ENCODE measurements at places on chromosomes 12 and 14. TPM values are rescaled to one million over a fixed set of nuclear protein-coding genes. Genes with fewer than 3 reads are reported as not detected.
A peak's percentile ranks its signal among the peaks of the same experiment; 100 is the strongest.

- no peak for DNase-seq
- H3K27me3 ChIP-seq, result peaks cover 3% of the 10 kb centered on the region
- H3K4me1 ChIP-seq, result no peaks in the 10 kb centered on the region
- no peaks in the 10 kb centered on the region for H3K36me3 ChIP-seq
- H3K4me3 ChIP-seq, result no peak overlapping the region
Measured at GRCh38 chr12:53241623-53242412, 9.8 kb upstream of the RARG start.

GRCh38 chr12:91629440-91629839 lies 446.8 kb upstream of the DCN start:
- DNase-seq, result no peak
- H3K4me3 ChIP-seq, result no peak overlapping the region
- H3K36me3 ChIP-seq, result no peaks in the 10 kb centered on the region
- H3K27me3 ChIP-seq, result no peaks in the 10 kb centered on the region
- no peak overlapping the region for H3K27ac ChIP-seq

DNA sequence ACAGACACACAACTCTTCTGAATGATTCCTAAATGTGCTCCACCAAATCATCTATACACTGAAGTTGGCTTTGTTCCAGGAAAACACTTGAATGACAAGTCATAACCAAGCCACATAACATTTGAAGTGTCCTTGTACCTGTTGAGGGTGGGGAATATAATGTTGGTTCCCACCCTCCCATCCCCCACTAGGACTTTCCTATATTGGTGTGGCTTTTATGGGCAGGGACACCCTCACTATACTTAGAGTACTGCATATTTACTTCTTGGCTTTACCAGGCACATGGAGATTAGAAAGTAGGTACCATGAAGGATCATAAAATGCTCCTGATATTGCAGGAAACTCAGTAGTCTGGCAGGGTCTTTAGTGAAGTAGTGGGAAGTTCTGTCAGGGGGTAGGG lies 9.7 kb upstream of the BHLHE41 start:
- DNase-seq, result no peak
- no peaks in the 10 kb centered on the region for H3K27me3 ChIP-seq
- no peak overlapping the region for H3K4me3 ChIP-seq
- no peaks in the 10 kb centered on the region for H3K4me1 ChIP-seq

GRCh38 chr12:4148418-4149056 lies 125.0 kb upstream of the CCND2 start:
- H3K27me3 ChIP-seq, result peaks cover 24% of the 10 kb centered on the region
- H3K27ac ChIP-seq, result no peak overlapping the region
- no peak overlapping the region for H3K4me3 ChIP-seq
- no peaks in the 10 kb centered on the region for H3K36me3 ChIP-seq
- no peak for DNase-seq

- H3K27ac ChIP-seq, result no peak overlapping the region
- no peak overlapping the region for H3K4me3 ChIP-seq
- DNase-seq, result no peak
Measured at GRCh38 chr12:62003226-62003625, 257.0 kb upstream of the USP15 start.

- peaks cover 60% of the 10 kb centered on the region for H3K27me3 ChIP-seq
- no peak overlapping the region for H3K27ac ChIP-seq
- no peaks in the 10 kb centered on the region for H3K4me1 ChIP-seq
- no peak overlapping the region for H3K4me3 ChIP-seq
- DNase-seq, result no peak
- no peaks in the 10 kb centered on the region for H3K36me3 ChIP-seq
Measured at GRCh38 chr12:98126637-98127335, 388.6 kb upstream of the TMPO start.

ACSM4 gene
- total RNA-seq, result not detected

- no peak for DNase-seq
- H3K27me3 ChIP-seq, result no peaks in the 10 kb centered on the region
- no peaks in the 10 kb centered on the region for H3K36me3 ChIP-seq
- H3K4me1 ChIP-seq, result peaks cover 7% of the 10 kb centered on the region
Measured at GRCh38 chr12:89244536-89244935, 107.8 kb downstream of the DUSP6 start.

CLEC6A gene
- not detected for total RNA-seq

STRAP gene
- 156 TPM for total RNA-seq

SOAT2 gene
- 0.17 TPM for total RNA-seq

DNA sequence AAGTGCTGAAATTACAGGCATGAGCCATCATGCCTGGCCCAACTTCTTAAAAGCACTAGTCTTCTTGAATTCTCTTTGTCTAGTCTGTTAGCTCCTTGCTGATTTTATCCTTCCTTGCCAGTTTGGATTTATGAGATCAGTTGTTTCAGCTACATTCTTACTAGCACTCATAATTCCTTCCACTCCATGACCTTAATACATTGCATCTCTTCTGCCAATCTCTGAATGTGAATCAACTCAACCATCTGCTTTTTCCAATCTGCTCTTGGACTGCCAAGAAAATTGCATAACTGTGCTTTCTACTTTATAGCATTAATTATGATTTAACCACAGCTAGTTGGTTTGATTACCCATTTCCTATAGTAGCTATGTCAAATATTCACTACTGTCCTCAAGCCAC lies 14.9 kb upstream of the HEATR5A start:
- DNase-seq, result no peak
- no peaks in the 10 kb centered on the region for H3K4me1 ChIP-seq
- H3K27me3 ChIP-seq, result no peaks in the 10 kb centered on the region

GRCh38 chr12:95105540-95105939 lies 32.1 kb upstream of the NR2C1 start:
- H3K27me3 ChIP-seq, result no peaks in the 10 kb centered on the region
- no peak overlapping the region for H3K27ac ChIP-seq
- H3K4me1 ChIP-seq, result peaks cover 45% of the 10 kb centered on the region
- DNase-seq, result no peak

SERPINA1 gene
- 9.1 TPM for total RNA-seq

SLC6A13 gene
- 0.39 TPM for total RNA-seq

GRCh38 chr12:47080725-47081502 lies 1.2 kb upstream of the AMIGO2 start:
- no peak for DNase-seq
- H3K27me3 ChIP-seq, result no peaks in the 10 kb centered on the region
- H3K4me1 ChIP-seq, result peaks cover 53% of the 10 kb centered on the region
- peak overlapping the region; percentile 58 for H3K4me3 ChIP-seq
- no peak overlapping the region for H3K27ac ChIP-seq

GRCh38 chr12:90916516-90916915 lies 38.5 kb downstream of the CCER1 start:
- no peaks in the 10 kb centered on the region for H3K36me3 ChIP-seq
- H3K27me3 ChIP-seq, result no peaks in the 10 kb centered on the region
- DNase-seq, result no peak
- H3K4me3 ChIP-seq, result no peak overlapping the region
- no peaks in the 10 kb centered on the region for H3K4me1 ChIP-seq

- H3K27ac ChIP-seq, result no peak within 1 kb of the TSS
- no peaks in the 10 kb centered on the region for H3K36me3 ChIP-seq
- H3K4me1 ChIP-seq, result peaks cover 6% of the 10 kb centered on the region
- no peak within 1 kb of the TSS for H3K4me3 ChIP-seq
- DNase-seq, result no peak
- H3K27me3 ChIP-seq, result no peaks in the 10 kb centered on the region
Measured at GRCh38 chr12:7503686-7504415, at the start of gene CD163. Gene CD163, minus strand, starts transcription at chr12:7503777. Its CDS starts 87 bp downstream, at chr12:7503690.

RBP5 gene
- total RNA-seq, result 0.22 TPM

GRCh38 chr12:26021534-26021933 lies 63.1 kb downstream of the RASSF8 start:
- H3K27me3 ChIP-seq, result no peaks in the 10 kb centered on the region
- no peak overlapping the region for H3K27ac ChIP-seq
- no peaks in the 10 kb centered on the region for H3K36me3 ChIP-seq
- no peak for DNase-seq
- H3K4me1 ChIP-seq, result peaks cover 5% of the 10 kb centered on the region

DNA sequence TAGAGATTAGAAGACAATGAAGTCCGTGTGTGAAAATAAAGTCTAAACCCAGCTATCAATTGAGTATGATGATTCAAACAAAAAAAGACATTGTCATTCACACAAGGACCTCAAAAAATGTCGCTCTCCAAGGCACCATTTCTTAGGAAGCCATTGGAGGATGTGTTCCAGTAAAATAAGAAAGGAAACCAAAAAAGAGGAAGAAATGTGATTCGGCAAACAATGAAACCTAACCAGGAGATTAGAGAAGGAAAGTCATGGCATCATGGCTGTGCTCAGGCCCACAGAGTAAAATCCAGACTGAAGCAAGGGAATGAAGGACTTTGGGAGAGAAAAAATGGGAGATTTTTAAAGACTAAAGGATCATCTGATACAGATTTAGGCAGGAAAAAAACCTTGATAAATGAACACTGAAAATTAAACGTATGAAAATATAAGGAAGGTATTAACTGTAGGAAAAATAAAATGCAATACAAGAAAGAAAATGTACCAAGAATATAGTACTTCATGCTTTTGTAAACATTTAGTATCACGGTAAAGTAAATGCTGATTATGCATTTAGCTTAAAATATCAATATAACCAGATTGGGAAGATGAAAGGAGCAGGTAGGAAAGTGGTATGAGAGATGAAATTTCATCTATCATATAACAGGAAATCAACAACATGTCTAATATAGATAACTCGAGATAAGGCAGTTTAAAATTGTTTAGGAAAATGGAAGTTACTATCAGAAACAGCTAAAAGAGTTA lies 38.2 kb upstream of the MTHFD1 start:
- H3K36me3 ChIP-seq, result no peaks in the 10 kb centered on the region
- H3K4me3 ChIP-seq, result no peak overlapping the region

GRCh38 chr14:52175982-52176502 lies 91.5 kb upstream of the PTGDR start:
- H3K4me3 ChIP-seq, result no peak overlapping the region
- DNase-seq, result no peak
- H3K4me1 ChIP-seq, result no peaks in the 10 kb centered on the region
- no peaks in the 10 kb centered on the region for H3K36me3 ChIP-seq
- H3K27ac ChIP-seq, result no peak overlapping the region

Data from HCT116 (cell line).